Activated CD4-positive, alpha-beta T cell treated with anti-CD3 and anti-CD28 coated beads, Interleukin-2, amount 10 ng/mL, durations not matched to agents 7 days and 5 days (primary cell): ENCODE measurements at places on chromosomes 4 and X. TPM values are rescaled to one million over a fixed set of nuclear protein-coding genes. Genes with fewer than 3 reads are reported as not detected.

DNA sequence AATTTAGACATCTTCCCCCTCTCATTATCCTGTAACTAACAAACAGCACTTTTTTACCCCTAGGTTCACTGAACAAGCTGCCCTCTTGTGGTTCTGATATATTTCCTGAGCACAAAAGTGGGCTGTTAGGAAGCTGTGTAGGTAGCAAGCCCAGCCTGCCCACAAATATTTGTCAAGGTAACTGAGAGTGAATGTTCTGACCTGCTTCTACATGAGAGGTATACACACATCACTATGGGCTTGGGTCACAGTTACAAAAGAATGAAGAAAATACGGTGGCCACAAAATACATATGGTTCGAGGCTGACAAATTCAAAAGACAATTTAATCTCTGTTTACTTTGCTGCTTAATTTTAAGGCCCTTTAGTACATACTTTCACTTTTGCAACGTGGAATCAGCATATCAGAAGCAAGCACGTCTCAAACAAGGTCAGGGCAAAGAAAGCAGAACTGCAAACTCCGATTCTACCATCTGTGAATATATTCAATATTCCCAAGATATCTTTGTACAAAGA lies 78.7 kb downstream of the RBM47 start:
- H3K27me3 ChIP-seq: no peaks in the 10 kb centered on the region
- H3K4me3 ChIP-seq: peak overlapping the region; percentile 76
- DNase-seq: peak; percentile 60
- no peaks in the 10 kb centered on the region for H3K36me3 ChIP-seq
- H3K4me1 ChIP-seq: peaks cover 37% of the 10 kb centered on the region
- peak overlapping the region; percentile 95 for H3K27ac ChIP-seq

DNA sequence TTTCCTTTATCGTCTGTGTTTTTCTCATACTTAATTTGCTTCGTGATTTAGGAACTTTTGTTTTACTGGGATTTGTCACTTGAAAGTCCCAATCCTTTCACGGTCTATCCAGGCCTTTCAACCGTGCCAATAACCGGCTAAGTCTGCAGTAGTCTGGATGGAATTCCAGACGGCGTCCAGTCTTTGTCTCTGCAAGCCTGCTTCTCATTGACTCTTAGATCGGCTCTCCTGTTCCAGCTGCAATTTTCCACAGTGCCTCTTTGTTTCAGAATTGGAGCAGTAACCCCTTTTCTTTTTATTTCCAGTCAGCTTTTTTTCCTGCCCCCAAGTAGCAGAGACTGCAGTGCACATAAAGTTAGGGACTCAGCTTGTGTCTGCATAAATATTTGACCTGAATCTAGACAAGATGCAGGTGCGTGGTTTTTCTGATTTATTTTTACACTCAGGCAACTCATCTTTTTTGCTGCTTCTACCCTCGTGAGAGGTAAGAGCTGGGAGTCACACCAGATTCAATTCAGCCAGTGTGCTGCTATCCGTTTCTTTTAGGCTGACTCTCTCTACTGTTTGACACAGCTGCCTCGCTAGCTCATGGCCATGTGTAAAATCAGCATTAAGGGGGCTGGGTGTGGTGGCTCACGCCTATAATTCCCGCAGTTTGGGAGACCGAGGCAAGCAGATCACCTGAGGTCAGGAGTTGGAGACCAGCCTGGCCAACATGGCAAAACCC lies 37.4 kb upstream of the DHRSX start:
- no peak for DNase-seq
- peaks cover 3% of the 10 kb centered on the region for H3K27me3 ChIP-seq
- no peak overlapping the region for H3K27ac ChIP-seq
- peaks cover 2% of the 10 kb centered on the region for H3K4me1 ChIP-seq

DNA sequence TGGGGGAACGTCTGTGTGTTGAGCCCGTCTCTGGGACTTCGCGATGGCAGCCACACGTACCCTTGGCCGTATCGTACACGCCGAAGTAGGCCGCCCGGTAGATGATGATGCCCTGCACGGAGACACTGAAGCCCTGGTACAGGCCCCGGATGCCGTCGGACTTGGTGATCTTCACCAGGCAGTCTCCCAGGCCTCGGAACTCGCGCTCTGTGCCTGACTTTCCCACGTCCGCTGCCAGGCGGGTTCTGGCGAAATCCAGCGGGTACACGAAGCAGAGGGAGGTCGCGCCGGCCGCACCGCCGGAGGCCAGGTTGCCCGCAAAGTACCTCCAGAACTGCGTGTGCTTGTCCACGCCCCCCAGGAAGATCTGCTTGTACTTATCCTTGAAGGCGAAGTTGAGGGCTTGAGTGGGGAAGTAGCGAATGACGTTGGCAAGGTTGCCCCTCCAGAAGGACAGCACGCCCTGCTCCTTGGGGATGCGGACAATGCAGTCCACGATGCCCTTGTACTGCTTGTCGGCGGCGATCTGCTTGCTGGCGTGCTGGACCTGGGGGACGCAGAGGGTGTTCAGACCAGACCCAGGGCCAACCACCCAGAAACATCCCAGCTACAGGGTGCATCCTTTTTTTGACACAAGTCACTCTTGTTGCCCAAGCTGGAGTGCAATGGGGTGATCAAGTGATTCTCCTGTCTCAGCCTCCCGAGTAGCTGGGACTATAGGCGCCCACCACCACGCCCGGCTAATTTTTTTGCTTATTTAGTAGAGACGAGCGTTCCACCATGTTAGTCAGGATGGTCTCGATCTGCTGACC lies 2.5 kb downstream of the SLC25A6 start:
- H3K27me3 ChIP-seq: no peaks in the 10 kb centered on the region
- peaks cover 43% of the 10 kb centered on the region for H3K4me1 ChIP-seq
- no peak overlapping the region for H3K27ac ChIP-seq
- DNase-seq: peak; percentile 3
- H3K36me3 ChIP-seq: peaks cover 57% of the 10 kb centered on the region

DNA sequence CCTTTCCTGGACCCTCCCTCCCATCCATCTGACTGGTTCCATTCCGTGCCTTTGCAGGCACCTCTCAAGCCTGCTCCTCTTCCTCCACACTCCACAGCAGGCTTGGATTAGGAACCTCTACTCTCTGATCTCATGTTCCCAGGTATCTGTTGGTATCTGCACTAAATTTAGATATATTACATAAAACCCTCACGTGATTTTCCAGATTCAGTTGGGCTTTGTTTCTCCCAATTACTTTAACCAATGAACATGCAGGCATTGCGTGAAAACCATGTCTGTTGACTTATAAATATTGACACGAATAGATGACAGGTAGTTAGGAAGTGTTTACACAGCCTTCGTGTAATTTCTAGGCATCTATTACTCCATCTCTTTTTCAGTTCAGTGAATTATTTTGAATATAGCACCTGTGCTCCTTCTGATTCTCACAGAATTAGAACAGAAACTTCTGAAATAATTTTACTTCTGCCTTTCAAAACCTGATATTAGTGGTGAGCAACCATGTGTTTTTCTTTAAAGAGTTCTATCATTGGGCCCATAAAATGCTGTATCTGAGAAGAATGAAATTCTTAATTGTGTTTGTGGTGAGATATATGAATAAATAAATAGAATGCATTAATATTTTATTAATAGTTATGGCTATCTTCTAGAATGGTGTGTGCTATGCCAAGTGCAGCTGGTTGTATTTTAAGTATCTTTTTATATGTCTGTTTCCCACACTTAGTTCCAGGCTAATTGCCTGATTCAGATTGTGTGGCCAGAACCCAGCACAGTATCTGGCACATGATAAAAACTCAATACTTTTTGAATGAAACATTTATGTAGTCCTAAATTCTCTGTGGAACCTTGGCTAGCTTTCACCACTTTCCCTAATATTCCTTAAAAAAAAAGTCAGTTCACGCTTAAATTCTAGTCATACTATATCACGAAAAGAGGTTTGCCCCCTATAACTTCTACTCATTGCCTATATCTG lies 304.8 kb downstream of the QDPR start:
- H3K27ac ChIP-seq: no peak overlapping the region
- H3K4me3 ChIP-seq: no peak overlapping the region
- peaks cover 11% of the 10 kb centered on the region for H3K27me3 ChIP-seq

DNA sequence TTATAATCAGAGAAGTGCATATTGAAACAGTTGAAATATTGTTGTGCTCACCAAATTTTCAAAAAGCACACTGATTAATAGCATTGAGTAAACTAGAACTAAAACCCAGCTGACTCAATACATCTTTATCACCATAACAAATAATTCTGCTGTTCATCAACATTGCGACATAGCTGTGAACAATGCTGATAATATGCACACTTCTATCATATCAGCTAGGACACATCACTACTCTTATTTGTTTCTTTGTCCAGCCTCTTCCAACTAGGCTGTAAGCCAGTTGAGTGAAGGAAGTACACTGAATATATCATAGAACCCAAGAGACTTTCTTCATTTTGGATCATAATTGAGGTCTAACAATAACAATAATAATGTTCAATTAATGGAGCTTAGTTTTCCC lies 349.7 kb downstream of the IQCM start:
- DNase-seq: no peak
- H3K27ac ChIP-seq: no peak overlapping the region
- no peak overlapping the region for H3K4me3 ChIP-seq
- H3K27me3 ChIP-seq: no peaks in the 10 kb centered on the region
- H3K4me1 ChIP-seq: no peaks in the 10 kb centered on the region
- no peaks in the 10 kb centered on the region for H3K36me3 ChIP-seq

SPARCL1 gene
- total RNA-seq: not detected
